Left renal cortex interstitium (tissue), 4 donors: ENCODE measurements at places on chromosomes 2 and 18. TPM values are rescaled to one million over a fixed set of nuclear protein-coding genes. Genes with fewer than 3 reads are reported as not detected.

CERKL gene
- 15.5 TPM for polyA plus RNA-seq

CXCR1 gene
- 0.06 TPM for polyA plus RNA-seq

PLGLB1 gene
- 27.1 TPM for polyA plus RNA-seq

SPP2 gene
- polyA plus RNA-seq = not detected

ITPRIPL1 gene
- 3.9 TPM for polyA plus RNA-seq

NTSR2 gene
- not detected for polyA plus RNA-seq

ZNF519 gene
- 18.2 TPM for polyA plus RNA-seq

DNA sequence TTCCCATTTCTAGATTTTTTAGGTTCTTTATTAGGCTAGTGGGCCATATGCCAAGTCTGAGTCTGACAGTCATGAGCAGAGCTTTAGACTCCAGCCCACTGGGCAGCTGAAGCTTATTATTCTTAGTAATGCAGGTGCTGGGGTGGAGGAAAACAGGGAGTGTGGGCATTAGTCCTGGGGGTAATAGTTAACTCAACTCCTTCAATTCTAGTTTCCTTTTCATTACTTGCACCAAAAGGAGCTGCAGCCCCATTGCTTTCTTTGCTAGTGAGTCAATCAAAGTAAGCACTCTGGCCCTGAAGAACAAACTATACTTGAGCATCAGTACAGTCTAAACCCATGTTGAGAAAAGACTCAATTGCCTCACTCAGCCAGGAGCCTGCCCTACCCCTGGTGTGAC, 35.5 kb downstream of the ICOS start:
- no peak for DNase-seq

- peak; percentile 71 for DNase-seq
Measured at GRCh38 chr2:215269397-215270117, 42.3 kb upstream of the ATIC start.

DNA sequence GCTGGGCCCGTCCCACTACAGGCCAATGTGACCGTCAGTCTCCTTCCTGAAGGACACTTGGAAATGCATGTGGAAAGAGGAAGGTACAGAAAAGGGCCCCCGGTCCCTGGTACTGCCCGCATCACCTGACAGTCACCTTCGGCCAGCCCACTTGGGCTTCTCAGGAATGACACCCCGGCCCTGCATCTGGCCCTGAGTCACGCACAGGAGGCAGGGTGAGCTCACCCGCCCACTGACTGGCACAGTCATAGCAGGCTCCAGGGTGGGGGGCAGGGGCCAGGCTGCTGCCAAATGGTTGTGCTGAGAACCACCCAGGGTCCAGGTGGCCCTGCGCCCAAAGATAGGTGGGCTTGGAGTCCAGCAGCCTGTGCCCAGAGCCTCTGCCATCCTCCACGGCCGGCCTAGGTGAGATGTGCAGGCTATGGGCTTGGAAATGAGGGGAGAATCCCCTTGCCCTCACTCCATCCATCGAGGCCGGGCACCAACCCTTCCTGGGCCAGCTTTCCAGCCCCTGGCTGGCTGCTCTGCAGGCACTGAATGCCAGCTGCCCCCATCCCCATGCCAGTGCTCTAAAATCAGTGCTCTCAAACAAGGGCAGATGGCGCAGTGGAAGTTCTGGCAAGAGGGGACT, 14.1 kb downstream of the EMX1 start:
- DNase-seq = no peak

GRCh38 chr2:30736461-30737325, 70.6 kb downstream of the CAPN13 start:
- no peak for DNase-seq

DNA sequence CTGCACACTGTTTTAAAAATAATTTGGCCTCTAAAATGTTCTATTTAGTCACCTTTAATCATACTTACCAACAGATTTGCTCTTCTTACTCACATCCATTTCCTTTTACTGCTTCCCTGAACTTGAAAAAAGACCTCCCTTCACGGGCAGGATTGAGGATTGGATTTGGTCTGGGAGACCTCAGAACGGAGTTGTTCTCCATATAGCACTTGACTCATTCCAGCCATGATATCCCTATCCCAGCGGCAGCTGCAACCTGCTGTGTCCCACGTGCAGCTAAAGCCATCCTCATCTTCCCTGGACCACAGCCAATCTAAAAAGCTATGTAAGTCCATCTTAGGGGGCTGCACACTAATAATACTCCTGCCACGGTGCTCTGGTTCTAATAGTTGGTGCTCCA, 97.0 kb upstream of the PTPRM start:
- DNase-seq = no peak

GRCh38 chr2:69177785-69178636, 165.0 kb downstream of the ANTXR1 start:
- no peak for DNase-seq

DNA sequence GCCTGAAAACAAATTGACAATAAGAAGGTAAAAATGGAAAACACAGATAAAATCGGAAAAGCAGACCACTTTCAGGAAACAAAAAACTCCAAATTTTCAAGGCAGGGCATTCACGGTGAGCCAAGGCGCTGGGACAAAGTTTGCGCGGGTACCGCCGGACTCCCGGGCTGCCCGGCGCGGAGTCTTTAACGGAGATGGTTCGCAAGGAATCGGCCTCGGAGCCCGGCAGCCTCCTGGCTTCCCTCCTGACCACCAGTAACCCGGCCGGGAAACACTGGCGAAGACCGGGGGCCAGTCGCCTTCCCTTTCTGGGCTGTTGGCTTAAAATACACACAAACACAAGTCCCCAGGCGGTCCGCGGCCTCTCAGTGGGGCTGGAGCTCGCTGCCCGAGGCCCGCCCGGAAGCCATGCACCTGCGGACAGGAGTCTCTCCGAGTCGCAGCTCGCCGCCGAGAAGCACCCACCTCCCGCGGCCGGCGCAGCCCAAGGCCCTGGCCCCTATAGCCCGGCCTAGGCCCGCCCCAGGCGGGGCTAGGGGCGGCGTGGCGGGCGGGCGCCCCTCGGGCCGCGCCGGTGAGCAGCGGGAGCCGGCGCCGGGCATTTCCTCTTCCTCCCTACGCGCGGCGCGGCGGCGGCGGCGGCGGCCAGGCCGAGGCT, 622 bp upstream of the KCMF1 start:
- DNase-seq = no peak

DNA sequence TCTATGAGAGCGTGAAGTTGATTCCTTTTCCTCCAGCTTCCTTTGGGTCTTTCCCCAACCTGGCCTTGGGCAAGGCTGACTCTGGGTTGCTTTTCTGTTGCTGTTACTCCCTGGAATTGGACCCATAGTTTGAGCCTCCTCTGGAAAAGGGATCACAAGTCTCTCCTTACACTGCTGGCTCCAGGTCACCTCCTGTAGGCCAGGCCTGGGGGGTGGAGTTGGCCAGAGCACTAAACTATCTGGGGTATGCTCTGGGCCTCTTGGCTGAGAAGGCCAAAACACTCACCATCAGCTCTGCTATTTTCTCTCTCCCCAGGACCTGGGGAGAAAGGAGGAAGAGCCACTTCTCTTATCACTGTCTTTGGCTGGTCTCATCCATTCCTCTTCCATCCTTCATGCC, 56.5 kb upstream of the NCOA1 start:
- no peak for DNase-seq

- DNase-seq = no peak
Measured at GRCh38 chr2:110873056-110873502, 140.7 kb downstream of the ACOXL start.

DNA sequence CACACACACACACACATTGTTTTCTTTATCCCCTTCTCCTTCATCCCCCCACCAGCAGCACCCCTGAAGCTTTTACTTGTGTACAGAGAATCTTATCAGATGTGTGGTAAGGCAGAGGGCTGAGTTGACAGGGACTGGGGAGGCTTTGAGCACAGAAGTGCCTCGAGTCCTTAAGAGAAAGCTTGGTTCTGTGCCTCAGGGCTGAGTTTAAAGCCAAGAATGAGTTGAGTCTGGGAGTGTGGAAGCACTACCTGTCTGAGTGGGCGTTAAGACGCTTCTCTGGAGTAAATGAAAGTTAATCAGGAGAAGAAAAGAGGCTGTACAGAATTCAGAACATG, 2.7 kb downstream of the ID2 start:
- no peak for DNase-seq

DNA sequence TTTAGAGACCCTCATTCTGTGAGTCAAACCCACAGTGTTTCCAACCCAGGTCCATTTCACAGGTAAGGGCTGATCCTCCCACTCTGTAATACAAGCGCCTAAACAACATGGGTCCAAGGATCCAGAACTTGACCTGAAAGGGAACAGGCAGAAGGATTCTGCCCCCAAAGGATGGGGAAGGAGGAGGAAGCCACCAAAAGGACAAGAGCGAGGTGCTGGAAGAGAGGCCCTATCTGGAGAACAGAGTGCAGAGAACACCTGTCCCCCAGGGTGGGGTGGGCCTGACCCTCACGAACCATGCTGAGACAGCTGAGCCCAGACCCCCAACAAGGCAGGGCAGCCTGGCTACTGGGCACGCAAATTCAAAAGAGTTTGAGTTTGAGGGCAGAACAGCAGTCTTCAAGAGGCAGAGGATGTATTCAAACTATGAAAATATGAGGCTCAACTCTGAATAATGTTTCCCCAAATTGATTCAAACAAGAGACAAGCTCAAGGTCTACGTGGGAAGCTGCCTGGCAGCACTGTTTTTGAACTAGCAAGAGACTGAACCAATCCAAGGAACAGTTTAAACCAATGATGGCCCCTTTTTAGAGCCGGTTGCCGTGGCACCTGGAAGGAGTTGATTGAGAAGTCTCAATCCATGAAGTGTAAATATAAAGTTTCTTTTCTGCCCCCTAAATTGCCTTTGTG, 212.7 kb downstream of the ALPK2 start:
- DNase-seq = no peak

DNA sequence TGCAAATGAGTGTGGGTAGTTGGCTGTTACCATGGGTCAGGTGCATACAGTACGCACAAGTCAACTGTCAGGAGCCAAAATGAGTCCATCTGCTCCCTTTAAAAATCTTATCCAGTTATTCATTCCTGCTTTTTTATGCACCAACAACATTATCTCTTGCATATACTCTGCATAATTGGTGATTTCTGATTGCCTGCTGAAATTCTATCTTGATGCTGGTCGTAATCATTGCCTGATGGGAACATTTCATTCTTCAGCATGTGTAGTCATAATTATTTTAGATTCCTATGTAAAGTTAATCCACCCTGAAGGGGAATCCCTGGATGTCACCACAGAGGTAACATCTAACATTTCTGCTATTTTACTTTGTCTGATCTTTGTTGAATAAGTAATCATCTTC, 102.2 kb upstream of the RND3 start:
- DNase-seq = no peak

DNA sequence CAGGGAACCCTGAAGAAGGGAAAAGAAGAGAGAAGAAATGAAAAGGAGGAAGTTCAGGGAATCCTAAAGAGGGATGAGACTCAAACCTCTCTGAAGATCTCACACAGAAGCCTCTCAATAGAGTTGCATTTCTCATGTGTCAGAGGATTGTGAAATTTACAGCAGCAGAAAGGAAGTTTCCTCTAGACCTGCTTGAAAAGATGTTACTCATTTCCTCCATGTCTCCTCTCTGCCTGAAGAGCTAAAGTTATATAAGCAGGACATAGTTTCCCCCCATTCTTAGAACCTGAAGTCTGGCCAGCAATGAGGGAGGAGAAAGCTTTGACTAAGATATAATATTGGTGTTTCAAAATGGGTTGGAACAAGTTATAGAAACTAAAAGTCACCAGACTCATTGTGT, 1155.6 kb downstream of the LRP1B start:
- no peak for DNase-seq

DNA sequence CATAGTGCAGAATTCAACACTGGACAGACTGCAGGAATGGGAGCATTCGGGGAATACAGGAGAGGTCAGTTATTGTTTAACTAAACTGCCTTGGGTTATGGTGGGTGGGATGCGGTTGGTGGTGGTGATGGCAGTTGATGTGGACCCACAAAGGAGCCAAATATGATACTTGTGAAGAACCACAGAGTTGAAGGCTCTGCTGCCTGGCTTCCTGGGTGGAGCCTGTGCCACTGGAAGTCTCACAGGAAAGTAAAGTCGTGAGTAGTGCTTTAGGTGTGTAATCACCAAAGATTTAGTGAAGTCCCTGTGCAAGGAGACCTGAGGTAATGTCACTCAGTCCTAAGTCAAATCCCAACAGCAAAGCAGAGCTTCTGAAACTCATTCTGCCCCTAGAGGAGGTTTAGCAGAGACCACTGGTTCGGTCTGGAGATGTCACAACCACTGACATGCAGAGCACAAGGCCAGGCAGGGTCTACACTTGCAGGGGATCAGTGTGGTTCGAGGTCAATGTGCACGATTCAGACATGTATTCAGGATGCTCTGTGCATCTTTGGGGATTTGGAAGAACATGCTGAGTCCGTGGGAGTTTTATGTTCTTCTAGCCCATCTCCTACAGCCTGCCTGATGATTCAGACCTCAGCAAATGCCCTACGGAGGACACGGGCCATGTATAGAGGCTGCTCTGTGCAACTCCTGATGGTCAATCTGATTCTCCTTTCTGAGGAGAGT, 1150.9 kb downstream of the RPIA start:
- DNase-seq = no peak

DNA sequence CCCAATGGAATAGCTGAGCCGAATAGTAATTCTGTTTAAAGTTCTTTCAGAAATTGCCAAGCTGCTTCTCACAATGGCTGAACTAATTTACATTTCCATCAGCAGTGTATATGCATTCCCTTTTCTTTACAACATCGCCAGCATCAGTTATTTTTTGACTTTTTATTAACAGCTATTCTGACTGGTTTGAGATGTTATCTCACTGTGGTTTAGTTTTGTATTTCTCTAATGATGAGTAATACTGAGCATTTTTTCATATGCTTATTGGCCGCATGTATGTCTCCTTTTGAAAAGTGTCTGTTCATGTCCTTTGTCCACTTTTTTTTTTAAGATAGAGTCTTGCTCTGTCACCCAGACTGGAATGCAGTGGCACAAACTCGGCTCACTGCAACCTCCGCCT, 100.7 kb downstream of the C2orf74 start:
- no peak for DNase-seq

DNA sequence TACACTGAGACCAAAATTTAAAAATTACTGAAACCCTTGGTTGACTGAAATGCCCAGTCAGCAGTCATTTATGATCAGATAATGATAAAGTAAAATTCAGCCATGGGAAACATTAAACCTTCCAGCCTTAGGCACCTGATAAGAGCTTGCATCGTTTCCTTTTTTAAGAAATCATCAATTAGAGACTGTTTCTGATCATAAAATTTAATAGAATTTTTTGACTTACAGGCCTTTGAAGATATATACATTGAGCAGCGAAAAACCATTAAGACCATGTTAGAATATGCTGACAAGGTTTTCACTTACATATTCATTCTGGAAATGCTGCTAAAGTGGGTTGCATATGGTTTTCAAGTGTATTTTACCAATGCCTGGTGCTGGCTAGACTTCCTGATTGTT, 99.6 kb upstream of the CSRNP3 start:
- no peak for DNase-seq

DNA sequence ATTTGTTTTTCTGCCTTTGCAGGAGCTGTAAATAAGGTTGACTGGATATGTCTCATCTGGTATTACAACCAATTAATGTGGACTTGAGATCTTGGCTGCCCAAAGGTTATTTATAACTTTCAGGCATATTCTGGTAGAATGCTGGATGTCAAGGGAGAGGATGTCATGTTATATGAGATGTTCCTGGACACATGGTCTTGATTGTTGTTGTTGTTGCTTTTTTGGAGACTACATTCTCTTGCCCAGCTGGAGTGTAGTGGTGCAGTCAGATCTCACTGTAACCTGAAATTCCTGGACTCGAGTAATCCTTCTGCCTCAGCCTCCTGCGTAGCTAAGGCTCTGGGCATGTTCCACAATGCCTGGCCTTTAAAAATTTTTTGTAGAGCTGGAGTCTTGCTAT, 83.3 kb downstream of the LCLAT1 start:
- DNase-seq = no peak
